Stimulated activated CD4-positive, alpha-beta T cell treated with anti-CD3 and anti-CD28 coated beads, Interleukin-4, amount 100 ng/mL, for 24 hours (primary cell): ENCODE measurements at places on chromosomes 3 and 15.

- DNase-seq = no peak
Measured at GRCh38 chr3:73114711-73115110, 53.3 kb downstream of the EBLN2 start.

DNA sequence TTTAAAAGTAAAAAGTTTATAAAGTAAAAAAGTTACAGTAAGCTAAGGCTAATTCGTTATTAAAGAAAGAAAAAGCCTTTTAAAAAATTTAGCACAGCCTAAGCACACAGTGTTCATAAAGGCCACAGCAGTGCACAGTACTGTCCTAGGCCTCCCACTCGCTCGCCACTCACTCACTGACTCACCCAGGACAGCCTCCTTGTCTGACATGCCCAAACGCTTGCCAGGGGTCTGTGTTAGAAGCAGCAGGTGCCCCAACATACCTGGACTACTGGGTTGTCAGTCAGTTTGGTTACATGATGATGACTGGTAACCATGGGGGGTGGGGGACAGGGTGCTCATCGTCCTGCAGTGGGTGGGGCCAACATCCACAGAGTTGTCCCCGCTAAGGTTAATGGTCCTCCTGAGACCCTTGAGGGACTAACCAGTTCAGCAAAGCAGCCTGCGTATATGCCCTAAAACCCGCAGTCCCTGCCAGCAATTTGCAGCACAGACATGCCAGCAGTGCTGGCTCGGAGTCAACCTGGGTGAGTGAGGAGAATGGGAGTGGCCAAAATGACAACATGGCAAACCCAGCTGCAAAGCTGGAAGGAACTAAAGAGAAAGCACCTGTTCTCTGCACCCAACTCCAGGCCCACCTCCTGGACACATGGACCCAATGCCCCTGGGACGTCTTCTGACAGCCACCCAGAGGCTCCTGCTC, 49.2 kb downstream of the CYFIP1 start:
- no peak for DNase-seq

GRCh38 chr15:60961541-60962485, 267.3 kb downstream of the RORA start:
- no peak for DNase-seq

DNA sequence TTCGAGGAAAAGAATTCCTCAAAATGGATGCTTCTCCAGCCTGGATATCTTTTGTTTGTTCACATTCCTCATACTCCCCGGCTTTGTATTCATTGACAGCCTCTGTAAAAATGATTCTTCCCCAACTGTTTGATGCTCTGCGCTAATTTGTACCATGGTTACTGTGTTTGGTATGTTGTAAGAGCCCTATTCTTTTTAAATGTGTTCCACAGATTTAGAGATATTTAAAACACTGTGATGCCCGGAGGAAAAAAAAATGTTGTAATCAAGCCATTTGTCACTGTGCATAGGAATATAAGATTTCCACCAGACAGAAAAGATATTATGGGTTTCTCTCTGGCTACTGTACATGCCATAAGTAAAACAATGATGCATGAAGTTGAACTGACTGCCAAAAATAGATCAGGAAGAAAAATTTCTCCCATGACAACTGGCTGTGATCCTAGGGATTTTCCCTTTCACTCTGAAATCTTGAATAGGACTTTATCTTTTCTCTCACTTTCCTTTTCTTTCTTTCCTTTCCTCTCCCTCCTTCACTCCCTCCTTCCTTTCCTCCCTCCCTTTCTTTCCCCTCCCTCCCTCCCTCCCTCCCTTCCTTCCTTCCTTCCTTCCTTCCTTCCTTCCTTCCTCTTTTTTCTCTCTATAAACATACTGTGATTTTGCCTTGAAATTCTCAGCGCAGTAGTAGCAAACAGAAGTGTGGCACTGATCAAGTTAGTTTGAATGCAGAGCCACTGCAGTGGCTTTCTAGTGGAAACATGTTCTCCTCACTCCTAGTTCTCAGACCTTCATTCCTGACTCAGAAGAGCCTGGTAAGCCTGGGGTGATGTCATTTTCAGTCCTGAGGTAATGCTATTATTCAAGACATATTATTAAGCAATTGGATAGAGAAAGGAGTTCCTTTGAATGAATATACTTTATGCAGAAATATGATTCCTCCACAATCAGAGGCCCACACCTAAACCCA, 254.9 kb upstream of the TBL1XR1 start:
- DNase-seq = no peak

DNA sequence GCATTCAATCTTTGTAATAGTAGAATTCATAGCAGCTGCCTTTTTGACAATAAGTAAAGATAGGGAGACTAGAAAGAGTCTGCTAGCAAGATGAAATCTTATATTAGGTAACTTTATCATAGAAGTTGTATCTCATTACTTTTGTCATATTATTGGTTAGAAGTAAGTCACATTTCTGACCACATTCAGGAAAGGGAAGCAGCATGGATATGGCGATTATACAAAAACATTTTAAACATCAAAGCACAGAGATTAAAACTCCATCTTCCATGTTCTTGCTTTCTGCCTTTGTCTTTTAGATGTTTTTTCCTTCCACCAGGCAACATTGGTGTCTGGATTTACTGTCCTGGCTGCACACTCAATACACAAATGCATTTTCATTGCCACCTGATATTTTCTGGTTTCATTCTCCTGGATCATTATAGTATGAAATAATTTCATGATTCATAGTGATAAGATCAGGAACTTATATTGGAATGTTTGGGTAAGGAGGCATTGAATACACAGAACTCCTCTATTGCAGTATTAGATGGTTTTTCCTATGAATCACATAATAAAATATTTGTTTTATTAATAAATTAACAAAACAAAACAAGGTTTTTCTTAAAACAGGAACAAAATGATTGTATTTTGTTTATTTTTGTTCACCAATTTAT, 1460.3 kb upstream of the CADM2 start:
- DNase-seq = no peak

- DNase-seq = no peak
Measured at GRCh38 chr3:72628065-72628464, 220.2 kb downstream of the SHQ1 start.

DNA sequence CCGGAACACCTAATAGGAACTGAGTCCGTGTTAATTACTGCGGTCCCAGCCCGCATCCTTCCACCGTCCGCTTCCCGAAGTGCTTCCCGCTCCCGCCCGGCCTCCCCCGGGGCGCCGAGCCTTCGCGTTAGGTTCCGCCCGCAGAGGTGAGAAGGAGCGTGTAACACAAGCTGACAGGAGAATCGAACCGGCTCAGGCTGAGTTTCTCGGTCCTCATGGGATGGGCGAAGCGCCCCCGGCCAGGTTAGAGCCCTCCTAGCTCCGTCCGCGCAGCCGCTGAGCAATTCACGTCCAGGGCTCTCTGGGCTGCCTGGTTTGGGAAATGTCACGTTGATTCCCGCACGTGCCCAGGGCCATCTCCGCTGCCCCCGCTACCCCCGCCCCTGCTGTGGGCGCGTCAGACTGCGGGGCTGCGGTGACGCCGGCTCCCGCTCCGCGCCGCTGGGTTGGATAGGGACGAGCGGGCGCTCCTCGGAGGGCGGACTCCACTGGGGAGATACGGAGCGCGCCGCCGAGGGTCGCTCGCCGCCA, 954 bp downstream of the CLDN11 start:
- peak; percentile 10 for DNase-seq

GRCh38 chr3:9224490-9224889, 25.0 kb downstream of the SRGAP3 start:
- DNase-seq = peak; percentile 10

- no peak for DNase-seq
Measured at GRCh38 chr3:89628856-89629670, 521.6 kb downstream of the EPHA3 start.

DNA sequence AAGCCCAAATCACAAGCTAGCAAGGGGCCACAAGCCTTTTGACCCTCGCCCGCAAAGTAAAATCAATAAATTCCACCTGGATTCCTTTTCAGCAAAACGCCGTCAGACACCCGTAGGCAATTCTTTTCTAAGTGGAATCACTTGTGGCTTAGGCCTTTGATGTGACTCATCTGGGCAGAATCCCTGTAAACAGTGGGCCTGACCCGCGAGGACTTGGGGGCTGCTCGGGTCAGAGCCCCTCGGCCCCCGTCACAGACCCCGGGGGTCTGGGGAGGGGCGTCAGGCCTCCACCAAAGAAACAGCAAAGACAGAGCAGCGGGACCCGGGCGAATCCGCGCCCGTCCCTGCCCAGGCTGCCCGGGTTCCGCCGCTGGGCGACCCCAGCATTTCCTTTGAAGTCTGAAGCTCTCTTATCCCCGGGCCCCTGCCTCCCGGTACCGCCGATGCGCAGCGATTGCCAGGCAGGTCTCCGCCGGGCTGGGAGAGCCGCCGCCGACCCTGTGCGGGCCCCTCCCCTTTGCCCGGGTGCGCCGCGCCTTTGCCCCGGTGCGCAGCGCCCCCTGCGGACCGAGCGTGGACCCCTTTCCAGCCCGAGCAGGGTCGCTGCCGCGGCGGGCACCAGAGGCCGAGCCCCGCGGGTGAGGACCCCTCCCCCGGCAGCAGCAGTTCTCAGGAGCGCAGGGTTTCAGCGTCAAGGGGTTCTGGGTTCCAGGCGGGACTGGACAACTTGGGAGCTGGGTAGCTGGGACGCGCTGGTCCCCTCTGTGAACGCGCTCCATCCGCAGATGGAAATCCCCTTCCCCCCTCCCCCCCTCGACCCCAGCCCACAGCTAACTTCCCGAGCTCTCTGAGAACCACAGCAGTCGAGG, 178.3 kb downstream of the UACA start:
- DNase-seq = peak; percentile 46

DNA sequence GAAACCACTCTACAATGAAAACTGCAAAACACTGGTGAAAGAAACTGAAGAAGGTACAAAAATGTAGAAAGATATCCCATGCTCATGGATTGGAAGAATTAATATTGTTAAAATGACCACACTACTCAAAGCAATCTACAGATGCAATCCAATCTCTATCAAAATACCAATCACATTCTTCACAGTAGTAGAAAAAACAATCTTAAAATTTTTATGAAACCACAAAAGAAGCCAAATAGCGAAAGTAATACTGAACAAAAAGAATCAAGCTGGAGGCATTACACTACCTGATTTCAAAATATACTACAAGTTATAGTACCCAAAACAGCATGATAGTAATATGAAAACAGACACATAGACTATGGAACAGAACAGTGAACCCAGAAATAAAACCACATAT, 36.9 kb downstream of the TXNRD3 start:
- DNase-seq = no peak

DNA sequence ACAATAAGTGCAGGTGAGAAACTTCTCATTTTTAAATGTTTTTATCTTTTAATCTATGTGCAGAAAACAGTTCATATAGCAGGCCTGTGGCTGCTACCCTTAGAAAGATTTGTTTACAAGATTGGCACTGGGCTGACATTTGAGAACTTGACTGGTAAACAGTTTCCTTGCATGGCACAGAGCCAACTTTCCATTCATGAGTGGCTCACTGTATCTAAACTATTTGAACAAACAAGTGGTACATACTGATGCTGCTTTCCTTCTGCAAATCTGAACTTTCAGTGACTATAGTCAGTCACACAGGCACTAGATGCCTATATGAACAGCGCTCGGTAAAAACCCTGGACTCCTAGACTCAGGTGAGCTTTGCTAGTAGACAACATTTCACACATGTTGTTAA, 6.3 kb upstream of the GTPBP8 start:
- DNase-seq = peak; percentile 39

GRCh38 chr3:50644561-50644960, 27.6 kb downstream of the MAPKAPK3 start:
- no peak for DNase-seq

DNA sequence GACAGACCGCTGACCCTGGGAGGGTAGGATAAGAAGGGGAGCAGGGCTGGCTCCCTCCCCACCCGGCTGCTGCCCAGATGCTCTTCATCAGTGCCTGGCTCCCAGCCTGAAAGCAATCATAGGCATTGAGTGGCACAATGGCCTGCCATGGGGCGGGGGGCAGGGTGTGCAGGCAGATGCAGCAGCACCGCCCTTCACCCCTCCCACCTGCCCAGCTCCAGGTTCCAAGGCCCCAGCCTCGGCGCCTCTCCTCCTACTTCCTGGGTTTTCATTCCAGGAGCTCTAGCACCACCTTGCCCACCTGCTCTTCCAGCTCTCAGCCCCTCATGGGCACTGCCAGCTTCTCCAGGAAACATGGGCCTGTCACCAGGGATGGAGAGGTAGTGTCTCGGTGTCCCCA, 101.7 kb downstream of the MEGF11 start:
- DNase-seq = no peak

DNA sequence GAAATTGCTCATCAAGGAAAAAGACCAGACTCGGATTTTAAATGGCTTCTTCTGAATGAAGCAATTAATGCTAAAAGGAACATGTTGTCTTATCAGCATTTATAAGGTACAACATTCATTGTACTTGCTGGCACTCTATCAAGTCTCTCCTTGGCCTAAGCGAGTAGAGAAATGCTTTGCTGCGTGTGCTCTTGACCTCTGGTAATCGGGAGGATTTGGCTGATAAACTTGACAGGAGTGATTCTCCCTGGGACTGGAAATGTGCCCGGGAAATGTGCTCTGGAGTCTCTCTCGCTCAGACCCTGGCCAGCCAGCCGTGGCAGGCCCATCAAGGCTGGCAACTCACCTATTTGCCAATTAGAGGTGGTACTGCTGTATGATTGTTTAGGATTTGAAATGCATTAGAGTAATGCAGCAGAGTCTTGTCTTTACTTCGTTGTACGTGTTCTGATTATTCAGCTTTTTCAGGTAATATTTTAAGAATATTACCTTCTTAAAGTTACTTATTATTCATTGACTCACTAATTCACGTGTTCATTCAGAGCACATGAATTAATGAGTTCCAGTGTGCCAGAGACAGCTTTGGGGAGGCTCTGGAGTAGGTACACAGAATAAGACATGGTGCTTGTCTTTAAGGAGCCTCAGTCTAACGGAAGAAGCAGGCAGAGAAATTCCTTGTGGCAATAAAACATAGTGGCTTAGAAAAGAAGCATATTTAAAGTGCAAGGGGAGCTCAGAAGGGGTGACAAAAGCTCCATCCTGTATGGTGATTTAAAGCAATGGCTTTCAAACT, 48.0 kb upstream of the TPRG1 start:
- no peak for DNase-seq

GRCh38 chr3:50193286-50193685, 1.9 kb downstream of the GNAT1 start:
- DNase-seq = no peak

DNA sequence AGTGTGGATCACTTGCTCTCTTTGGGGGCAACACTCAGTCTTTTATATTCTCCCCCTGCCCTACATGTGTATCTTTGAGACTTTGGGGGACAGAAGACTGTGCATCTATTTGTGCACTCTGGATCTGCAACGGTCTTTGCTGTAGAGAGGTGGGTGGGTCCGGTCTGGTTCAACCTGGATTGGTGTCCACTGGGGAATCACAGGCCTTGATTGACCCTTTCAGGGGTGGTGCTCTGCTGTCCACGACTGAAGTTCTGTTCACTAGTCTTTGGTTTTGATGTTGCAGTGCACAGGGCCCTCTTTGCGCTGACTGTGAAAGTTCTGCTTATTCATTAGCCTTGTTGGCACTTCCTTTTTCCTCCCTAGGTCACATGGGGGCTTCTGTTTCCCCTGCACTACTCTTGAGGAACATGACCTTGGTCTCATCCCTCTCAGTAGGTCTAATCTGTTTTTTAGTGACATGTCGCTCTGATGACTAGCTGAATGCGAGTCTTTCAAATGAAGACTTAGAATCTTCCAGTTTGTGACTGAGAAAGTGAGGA, 284.2 kb downstream of the SV2B start:
- DNase-seq = no peak
